ENCODE measurements at places on chromosomes 16 and 17.

DNA sequence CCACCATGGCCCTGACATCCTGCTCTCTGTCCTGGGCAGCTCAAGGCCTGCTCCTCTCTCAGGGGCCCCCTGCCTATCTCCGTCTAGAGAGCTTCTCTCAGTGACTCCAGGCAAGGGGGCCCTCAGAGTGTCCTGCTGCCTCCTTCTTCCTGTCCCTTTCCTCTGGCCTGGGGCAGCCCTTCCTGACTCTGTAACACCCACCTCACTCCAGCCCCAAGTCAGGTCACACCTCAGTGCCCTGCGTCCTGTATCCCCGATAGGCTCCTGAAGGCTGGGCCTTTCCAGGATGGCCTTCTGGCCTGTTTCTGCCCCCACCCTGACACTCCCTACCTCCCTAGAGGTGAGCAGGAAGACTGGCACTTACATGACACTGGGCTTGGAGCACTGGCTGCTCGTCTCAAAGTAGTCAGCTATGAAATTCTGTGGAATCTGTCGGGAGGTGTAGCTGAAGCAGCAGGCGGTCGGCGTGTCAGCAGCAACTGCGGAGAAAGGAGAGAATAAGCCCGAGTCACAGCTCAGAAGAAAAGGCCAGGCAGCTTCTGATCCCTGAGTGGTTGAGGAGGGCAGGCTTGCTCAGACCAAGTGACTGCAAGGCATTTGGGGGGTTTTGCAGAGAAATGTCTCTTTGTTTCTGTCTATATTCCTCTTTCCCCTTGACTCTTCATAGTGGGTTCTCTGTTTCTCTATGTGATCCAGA lies 976 bp downstream of the CCL3L1 start:
- no peak for DNase-seq

DNA sequence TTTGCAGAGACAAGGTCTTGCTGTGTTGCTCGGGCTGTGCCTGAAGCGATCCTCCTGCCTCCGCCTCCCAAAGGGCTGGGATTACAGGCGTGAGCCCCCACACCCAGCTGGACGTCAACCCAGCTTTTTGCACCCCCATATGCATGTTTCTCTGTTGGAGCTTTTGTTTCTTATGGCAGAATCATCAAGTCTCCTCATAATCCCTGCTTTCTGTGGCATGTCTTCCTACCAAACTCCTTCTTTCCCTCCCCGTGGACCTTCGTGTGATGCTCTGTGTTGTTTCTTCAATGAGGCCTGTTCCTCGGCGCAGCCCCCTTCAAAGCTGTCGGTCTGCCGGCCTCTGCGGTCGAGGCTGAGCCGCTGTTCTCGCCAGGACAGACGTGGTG lies 71.6 kb downstream of the METRNL start:
- no peak for DNase-seq

DNA sequence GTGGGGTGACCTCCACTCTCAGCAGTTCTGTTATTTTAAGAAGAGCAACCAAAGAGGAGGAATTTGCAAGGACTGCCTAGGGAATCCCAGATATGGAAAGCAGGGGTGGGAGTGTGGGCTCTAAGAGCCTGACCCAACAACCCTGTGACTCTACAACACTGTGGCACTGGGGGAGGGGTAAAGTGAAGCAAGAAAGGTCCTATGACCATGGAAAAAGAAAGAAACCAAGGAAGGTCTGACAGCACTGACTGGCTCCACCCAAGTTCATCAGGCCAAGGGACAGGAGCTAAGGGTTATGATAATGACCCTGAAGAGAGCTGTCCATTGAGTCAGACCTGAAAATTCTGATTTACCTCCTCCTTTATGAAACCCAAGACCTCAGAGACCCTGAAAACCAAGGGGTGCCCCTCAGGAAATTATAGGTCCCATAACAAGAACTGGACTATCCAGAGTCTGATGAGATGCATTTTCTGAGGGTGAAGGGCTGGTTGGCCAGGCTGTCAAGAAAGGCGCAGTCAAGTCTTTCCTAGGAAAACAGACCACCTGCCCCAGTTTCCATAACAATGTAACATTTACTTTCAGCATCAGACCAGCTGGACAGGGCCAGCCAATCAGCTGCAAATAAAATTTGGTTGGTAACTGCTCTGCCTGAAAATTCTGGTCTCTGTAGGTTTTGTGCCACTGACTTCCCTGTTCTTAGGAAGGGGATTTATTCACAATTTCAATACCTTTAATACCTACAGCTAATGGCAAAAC lies 53.8 kb upstream of the MTMR4 start:
- no peak for DNase-seq

GRCh38 chr17:80364091-80364691 lies 50.8 kb upstream of the ENDOV start:
- DNase-seq, result no peak

DNA sequence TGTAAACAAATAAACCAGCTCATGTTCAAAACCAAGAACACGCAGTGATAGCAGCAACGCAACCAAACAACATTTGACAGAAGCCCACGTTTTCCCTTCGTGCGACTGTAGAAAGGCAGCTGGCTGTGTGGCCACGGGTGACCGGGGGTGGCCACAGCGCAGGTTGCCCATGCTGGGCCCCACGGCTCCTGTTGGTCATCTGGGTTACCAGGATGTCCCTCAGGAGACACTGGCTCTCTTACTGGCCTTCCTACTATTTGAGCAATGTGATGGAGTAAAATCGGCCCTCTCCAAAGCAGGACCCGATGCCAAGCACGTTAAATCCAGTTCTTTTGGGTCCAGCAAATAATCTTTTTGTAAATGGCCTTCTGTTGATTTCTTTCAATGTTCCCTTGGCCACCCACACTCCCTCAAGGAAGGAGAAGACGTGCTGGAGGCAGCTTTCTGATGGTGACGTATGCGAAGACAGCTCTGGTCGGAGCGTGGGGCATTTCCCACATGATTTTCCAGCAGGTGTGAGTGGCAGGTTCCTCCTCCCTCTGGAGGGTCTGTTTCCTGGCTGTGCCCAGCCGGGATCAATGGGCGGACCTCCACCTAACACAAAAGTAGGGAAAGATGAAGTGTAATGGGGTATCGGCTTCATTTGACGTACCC lies 143.1 kb upstream of the CHMP6 start:
- no peak for DNase-seq

DNA sequence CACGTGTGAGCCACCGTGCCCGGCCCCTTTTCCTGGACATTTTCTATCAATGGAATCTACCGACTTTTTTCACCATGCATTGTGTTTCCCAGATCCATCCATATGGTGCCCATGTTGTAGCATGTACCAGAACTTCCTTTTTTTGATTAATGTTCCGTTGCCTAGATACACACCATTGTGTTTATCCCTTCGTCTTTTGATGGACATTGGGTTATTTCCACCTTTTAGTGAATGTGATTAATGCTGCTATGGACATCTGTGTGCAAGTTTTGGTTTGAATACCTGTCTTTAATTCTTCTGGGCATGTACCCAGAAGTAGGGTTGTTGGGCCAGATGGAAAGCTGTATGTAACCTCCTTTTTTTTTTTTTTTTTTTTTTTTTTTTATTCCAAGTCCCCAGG lies 79.8 kb downstream of the NT5M start:
- no peak for DNase-seq

DNA sequence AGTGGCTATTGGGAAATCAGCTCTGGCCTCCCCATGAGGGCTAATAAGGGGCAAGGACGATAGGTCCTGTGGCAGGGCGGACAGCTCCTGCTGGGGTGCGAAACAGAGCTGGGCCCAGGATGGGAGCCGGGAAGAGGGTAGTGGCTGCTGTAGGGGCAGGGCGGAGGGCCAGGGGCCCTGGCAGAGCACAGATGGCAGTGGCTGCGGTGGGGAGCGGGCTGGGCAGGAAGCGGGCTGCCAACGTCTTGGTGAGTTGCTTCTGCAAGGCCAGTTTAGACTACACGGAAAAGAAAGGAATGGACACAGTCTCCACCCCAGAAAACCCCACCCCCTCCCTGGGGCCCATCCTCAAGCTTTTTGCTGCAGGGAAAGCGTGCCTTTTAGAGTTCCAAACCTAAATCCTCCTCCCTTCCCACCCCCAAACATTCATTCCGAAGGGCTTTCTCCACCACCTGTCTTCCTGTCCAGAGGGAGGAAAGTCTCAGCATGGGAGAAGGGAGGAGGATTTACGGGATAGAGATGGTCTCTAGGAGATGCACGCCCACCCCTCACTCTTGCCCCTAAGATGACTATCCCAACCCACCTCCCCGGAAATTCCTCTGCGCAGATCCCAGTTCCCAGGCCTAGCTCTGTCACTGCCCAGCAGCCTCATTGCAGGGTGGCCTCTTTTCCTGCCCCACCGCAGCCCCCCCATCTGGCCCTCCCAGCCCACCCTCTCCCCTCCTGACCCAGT lies 7.1 kb downstream of the NKIRAS2 start:
- DNase-seq, result no peak

- DNase-seq, result no peak
Measured at GRCh38 chr17:76050538-76051467, 21.5 kb downstream of the SRP68 start.

DNA sequence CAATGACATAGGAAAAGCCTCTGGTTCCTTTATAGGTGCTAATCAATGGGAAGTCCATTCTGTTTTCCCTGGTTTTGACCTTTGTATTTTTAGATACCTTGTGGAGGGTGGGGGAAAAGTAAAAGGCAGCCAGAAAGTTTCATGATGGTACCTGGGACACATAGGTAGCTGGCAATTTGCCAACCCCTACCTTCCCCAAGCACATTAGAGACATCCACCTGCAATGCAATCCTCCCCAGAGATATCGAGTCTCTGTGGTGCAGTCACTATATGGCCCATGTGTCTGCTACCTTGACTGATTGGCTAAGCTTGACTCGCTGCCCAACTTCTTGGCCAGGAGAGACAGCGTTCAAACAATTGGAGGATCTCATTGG lies 86.4 kb downstream of the IRX3 start:
- no peak for DNase-seq

- DNase-seq, result no peak
Measured at GRCh38 chr16:85393674-85394451, 219.3 kb upstream of the GSE1 start.

GRCh38 chr17:42697108-42697811 lies 14.9 kb downstream of the CNTNAP1 start:
- DNase-seq, result no peak

GRCh38 chr17:63675231-63675606 lies 24.7 kb downstream of the LIMD2 start:
- no peak for DNase-seq

- DNase-seq, result no peak
Measured at GRCh38 chr17:5241861-5242671, 7.4 kb upstream of the SCIMP start.

DNA sequence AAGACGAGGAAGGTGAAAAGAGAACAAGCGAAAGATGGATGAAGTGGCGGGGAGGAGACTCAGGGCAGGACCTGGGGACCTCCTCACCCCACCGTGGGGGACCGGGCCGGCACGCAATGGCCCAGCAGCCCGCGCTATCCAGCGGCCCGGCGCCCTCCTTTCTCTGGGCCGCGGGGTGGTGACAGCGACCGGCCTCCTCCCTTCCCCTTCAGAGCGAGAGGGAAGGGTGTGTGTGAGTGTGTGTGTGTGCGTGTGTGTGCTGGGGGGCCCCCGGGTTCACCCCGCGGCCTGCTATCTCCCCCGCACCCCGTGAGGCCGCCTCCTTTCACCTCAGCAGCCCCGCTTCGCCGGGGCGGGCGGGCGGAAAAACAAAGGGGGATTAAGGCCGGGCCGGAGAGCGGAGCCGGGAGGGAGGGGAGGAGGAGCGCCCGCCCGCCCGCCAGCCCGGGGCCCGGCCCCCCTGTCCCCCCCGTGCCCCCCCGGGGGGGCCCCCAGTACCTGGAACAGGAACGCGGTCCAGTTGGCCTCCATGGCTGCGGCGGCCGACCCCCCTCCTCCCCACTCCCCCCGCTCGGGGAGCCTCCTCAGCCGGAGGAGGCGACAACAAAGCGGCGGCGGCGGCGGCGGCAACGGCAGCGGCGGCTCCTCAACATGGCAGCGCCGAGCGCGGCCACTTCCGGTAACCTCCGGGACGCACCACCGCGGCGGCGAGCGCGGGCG lies at the start of gene VEZF1:
Gene VEZF1 (minus strand): TSS at position 674 of the 720 bp plus-strand sequence. CDS start 143 bp downstream, at position 531.
- peak; percentile 72 for DNase-seq

- no peak for DNase-seq
Measured at GRCh38 chr16:69942627-69943170, 8.4 kb upstream of the CLEC18A start.

DNA sequence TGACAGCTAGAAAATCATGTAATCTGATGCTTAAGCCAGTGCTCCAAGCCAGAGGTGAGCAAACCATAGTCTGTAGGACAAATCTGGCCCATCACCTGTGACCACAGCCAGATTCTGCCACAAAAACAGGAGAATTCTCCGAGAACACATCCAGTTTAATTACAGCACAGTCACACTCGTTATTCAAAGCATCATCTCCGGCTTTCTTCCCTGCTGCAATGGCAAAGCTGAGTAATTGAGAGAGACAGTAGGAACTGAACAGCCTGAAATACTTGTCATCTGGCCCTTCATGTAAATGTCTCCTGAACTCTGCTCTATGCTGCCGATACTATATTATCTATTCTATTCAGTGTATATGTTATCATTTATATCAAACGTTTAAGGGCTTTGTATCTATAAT lies 121.4 kb upstream of the FOXF1 start:
- DNase-seq, result no peak

DNA sequence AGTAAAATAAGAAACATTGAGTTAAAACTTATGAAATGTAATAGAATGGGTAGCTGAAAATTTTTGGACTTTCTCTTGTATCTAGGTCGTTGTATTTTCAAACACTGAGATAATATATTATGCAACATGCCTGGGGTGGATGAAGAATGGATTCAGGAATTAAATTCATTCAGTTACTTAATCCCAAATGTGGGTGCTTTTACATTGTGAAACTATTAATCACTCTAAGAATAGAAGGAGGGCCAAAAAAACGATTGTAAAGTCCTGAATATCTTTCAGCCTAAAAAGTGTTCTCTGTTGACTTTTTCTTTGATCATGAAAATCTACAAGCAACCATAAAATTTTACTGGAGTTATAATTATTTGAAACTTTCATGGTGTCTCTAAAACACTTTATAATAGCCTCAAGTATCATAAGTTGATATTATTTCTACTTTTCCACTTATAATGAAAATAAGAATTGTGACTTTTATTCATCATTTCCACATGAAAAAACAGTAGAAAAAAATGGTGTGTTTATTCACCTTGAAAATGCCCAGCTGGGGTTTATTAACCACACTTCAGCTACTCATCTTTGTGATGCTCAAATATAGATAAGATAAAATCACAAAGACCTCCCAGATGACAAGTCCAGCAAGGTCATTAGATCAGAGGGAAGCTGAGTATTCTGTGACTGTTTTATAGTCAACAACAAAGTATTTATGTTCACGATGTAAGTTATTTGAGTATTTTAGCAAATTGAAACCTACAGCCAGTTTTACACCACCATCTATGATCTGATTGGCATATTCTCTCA lies 619.9 kb upstream of the SOX9 start:
- no peak for DNase-seq

DNA sequence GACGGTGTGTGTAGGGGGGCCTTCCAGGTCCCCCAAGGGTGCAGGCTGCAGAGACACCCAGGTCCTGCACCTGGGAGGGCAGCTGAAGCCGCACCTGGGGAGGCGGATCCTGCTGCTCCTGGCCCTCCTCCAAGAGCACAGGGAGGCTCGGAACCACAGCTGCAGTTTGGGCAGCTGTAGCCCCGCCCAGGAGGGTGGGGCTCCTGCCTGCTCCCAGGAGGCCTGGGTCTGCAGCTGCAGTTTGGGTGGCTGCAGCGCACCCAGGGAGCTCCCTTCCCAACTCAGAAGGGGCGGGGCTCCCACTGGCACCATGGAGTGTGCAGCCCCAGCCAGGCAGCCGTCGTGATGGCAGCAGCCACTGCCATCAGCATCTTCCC lies 69.4 kb upstream of the NKD1 start:
- no peak for DNase-seq

- no peak for DNase-seq
Measured at GRCh38 chr17:44608727-44609435, 47.4 kb upstream of the MEIOC start.

- no peak for DNase-seq
Measured at GRCh38 chr16:73356401-73357079, 308.6 kb upstream of the ZFHX3 start.
